ENCODE measurements at places on chromosomes 1 and 21.

DNA sequence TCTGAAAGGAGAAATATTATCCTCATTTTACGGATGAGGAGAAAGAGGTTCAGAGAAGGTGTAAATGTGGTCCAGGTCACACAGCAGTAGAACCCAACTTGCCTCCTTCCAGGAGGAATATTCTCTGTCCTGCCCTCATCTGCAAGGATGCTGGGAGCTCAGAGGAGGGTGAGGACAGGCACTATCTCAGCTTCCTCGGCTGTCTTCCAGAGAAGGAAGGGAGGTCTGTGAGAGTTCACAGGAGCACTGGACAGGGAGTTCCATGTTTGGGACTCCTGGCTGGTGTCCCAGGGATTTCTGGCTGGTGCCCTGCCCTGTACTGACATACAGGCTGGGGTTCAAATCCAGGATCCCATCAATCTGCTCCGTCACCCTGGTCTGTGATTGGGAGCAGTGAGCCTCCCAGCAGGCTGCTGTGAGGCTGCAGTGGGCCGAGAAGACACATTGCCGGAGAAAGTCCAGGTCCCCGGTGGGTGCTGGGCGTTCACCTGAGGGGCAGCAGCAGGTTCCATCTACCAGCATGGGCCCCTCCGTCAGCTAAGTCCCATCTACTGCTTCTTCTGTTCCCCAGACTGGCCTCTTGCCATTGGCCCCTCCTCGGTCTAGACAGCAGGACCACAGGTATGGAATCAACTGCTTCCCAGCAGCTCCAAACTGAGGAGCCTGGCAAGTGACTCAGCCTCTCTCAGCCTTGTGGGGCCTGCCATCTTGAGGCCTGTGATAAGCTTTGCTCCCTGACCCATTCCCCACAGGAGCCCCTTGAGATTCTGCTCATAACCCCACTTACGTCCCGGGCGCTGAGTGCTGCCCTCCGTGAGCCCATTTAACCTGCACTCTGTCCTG lies 8.5 kb upstream of the BSND start:
- DNase-seq = no peak

- DNase-seq = no peak
Observed at GRCh38 chr1:153922076-153922971, 448 bp downstream of the GATAD2B start.

DNA sequence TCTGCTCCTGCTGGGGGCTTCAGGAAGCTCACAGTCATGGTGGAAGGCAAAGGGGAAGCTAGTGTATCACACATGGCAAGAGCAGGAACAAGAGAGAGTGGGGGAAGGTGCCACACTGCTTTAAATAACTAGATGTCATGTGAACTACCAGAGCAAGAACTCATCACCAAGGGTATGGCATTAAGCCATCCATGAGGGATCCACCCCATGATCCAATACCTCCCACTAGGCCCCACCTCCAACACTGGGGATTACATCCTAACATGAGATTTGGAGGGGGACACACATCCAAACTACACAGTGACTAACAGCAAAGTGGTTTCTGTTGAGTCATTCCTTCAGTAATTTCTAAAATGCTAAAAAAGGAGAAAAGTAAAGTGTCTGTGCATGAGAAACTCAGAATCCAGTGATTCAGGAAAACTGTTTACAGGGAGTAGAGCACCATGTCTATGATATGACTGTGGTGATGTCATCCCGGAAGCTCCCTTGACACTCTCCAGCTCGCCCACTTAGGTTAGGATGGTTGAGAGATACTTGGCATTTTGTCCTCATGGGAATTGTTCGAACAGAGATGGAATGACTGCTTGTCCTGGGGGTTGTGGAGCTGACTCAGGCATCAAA lies 50.3 kb downstream of the CHD1L start:
- DNase-seq = no peak

DNA sequence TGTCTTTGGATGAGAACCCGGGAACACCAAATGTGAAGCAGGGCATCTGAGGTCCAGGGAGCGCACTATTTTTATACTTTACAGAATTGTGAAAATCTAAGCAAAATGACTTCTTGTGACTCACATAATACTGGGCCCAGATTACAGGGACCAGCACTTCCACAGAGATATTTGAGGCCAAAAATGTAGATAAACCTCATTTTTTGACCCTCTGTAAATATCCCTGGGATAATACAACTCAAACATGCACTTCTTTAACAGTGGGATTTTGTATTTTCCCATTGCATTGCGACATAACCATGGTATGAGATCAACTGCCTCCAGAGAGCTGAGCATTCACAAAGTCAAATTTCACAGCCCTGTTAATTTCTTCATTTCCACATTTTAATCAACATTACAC lies 289.4 kb upstream of the ADGRL4 start:
- no peak for DNase-seq

GRCh38 chr1:38334930-38335592 lies 288.5 kb upstream of the POU3F1 start:
- DNase-seq = peak; percentile 47

GRCh38 chr1:41572224-41572623 lies 87.7 kb upstream of the EDN2 start:
- no peak for DNase-seq

DNA sequence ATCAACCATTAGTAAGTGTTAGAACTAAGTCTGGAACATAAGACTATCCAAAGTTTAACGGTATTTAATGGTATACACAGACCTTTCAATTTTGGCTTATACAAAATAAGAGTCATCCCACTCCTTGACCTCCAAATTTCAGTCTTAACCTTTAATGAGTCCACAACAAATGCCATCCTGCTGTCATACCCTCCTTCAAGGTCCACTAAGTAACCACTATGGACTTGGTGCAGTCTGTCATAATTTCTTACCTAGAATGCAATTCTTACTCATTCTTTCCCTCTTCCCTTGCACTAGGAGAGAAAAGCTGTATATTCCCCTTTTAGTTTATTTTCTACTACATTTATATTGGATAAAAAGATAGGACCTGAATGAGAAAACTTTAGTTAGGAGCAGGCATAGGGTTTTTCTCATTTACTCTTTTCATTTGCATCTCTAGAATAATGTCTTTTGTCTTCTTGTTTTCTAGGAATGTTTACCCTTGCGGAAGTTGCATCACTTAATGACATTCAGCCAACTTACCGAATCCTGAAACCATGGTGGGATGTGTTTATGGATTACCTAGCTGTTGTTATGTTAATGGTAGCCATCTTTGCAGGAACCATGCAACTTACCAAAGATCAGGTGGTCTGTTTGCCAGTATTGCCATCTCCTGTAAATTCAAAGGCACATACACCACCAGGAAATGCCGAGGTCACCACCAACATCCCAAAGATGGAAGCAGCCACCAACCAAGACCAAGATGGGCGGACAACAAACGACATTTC lies 62.1 kb upstream of the ZNF326 start:
- DNase-seq = no peak

All from caudate nucleus (tissue), 63 donors.